DMS153 (cell line): ENCODE measurements at places on chromosomes 6 and 20.

- DNase-seq = no peak
These were observed 19.6 kb downstream of the FOXC1 start for GRCh38 chr6:1629316-1629715.

DNA sequence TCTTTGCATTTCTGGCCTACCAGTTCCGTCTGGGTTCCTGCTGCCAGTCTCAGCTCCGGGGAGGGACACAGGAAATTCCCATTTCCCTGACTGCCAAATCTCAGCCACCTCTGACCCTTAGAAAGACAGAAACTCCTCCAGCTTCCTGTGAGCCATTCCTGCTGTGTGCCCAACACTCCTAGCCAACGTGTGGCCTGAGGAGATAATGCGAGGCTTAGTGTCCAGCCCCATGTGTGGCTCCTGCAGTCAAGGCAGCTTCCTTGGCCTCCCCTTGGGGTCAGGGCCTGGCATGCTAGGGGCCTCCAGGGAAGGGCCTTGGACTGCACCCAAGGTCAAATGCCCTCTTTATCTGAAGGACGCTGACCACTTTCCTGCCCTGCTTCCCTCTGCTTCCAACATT, 45.1 kb downstream of the MAFB start:
- no peak for DNase-seq

DNA sequence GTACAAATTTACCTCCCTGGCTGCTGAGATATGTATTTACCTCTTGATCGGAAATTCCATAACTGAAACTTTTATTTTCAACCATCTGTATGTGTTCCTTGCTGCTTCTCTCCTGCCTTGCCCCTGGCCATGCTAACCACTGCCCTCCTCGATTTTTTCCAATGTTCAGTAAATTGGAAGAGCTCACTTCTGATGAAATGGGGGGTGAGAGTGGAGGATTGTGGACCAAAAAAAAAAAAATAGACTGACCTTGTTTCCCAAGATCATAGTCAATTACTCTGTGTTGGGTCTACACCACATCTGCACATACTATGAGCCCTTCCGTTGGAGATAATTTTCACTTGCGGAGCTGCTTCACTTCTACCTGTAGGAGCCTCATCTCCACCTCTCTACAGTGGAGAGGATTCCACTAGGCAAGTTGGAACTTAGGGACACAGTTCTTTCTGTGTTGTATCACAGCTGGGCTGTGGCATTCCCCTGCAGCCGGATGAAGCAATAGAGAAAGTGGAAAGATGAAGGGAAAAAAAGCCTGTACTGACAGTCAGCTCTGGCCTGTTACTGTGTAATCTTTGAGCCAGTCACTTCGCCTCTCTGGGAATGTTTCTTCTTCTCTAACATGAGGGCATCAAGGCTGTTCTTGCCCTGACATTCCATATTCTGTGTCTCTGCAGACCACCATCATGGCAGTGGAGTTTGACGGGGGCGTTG, 1.6 kb downstream of the PSMB9 start:
- DNase-seq = no peak

DNA sequence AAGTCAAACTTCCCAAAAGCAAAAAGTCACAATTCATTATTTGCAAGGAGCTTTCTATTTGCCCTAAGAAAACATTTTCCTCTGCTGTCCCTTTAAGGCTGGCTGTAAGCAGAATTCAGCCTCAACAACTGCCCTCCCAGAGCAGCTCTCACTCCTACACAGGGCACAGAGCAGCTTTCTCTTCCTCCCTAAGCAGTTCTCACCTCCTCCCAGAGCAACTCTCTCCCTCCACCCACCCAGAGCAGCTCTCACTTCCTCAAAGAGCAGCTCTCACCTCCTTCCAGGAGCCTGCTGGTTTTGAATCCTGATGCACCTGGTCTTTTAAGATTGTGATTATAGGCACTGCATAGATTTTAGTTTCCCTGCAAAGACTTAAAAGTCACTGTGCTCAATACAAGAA, 120.6 kb upstream of the TMEM181 start:
- DNase-seq = no peak

DNA sequence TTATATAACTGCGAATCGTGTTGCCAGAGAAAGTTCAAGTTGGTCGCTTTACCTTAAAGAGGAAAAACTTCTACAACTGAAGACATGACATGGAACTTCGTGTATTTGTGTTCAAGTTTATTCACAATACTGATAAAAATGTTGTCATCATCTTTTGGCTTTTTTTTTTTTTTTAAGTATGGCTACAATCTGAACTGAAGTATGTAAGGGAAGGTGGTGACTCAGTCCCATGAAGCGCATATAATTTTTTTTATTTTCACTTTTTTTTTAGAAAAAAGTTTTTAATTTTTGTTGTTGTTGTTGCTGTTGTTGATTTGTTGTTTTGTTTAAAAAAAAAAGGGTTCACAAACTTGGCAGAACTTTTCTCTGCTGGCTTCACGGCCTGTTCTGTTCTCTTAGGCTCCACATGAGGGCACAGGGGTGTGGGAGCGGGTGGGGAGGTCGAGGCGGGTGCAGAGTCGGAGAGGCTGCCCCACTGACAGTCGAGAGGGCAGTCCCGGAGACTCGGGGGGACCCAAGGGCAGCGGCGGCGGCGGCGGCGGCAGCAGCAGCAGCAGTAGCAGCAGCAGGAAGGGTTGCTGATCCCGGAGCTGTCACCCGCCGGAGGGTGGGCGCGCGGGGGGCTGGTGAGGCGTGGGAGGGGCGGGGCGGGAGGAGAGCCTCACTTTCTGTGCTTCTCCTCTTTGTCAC, 17.0 kb downstream of the TFAP2A start:
- no peak for DNase-seq

- DNase-seq = no peak
These were observed 24.3 kb upstream of the RPN2 start for GRCh38 chr20:37154684-37155298.

GRCh38 chr6:159931112-159931511, 37.8 kb upstream of the IGF2R start:
- DNase-seq = no peak

GRCh38 chr6:108804956-108805355, 43.3 kb upstream of the ARMC2 start:
- DNase-seq = no peak
